ENCODE measurements at places on chromosomes 13 and 19. TPM values are rescaled to one million over a fixed set of nuclear protein-coding genes. Genes with fewer than 3 reads are reported as not detected.

Gene TMPRSS9
- not detected for polyA plus RNA-seq

Gene KCNRG
- polyA plus RNA-seq, result 0.30 TPM

Gene ALDH16A1
- polyA plus RNA-seq, result 38.0 TPM

Gene SCAF1
- polyA plus RNA-seq, result 1.1 TPM

Gene ZNF573
- 13.6 TPM for polyA plus RNA-seq

DNA sequence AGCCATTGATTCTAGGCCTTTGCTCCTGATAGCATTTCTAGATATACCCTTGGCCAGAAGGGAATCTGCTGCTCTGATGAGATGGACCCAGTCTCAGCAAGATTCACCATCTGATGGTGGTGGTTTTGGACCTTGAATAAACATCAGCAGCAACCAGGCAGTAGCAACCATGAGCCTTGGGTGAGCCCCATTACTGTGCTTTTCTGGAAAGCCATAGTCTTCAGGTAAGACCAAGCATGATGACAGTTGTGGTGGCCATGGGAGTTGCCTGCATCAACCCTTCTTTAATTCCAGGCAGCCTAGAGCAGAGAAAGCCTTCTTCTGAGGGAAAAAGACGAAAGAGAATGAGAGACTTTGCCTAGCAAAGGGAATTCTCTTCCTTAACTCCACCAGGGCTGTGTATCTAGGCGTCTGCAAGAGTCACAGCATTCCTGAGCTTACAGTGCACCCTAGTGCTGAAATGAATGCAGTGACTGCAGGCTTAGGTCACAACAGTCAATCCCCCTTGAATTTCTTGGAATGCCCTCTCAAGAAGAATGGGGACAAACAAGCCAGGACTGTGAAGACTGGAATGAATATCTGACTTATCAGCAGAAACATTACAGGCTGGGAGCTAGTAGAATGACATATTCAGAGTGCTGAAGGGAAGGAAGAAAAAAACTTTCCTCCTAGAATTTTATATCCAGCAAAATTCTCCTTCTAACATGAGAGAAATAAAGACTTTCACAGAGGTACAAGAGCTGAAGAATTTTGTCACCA, 942.4 kb upstream of the PCDH20 start:
- H3K36me3 ChIP-seq, result no peaks in the 10 kb centered on the region
- DNase-seq, result no peak
- no peak overlapping the region for H3K4me3 ChIP-seq
- no peaks in the 10 kb centered on the region for H3K27me3 ChIP-seq
- no peaks in the 10 kb centered on the region for H3K4me1 ChIP-seq
- H3K27ac ChIP-seq, result no peak overlapping the region

- no peaks in the 10 kb centered on the region for H3K27me3 ChIP-seq
- peaks cover 4% of the 10 kb centered on the region for H3K36me3 ChIP-seq
- H3K4me3 ChIP-seq, result no peak overlapping the region
- H3K27ac ChIP-seq, result no peak overlapping the region
- H3K4me1 ChIP-seq, result peaks cover 30% of the 10 kb centered on the region
Observed at GRCh38 chr13:60425332-60425731, 28.3 kb downstream of the TDRD3 start.

DNA sequence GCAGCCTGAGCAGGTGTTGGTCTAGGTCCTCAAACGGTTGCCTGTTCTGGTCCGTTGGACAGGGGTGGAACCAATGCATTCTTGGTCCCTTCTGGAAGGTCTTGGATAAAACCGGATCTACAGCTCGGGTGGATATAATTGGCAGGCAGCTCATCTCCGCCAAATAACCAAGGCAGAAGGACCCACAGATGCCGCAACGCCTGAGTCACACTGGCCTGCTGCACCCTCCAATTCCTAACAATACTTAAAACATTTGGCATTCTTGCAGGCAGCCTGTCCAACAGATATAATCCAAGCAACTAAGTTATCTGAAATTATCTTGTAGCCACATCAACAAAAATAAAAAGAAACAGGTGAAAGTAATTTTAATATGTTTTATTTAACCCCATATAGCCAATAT, 59.0 kb upstream of the FGF14 start:
- no peaks in the 10 kb centered on the region for H3K36me3 ChIP-seq
- H3K27me3 ChIP-seq, result peaks cover 16% of the 10 kb centered on the region
- DNase-seq, result no peak
- H3K4me1 ChIP-seq, result peaks cover 8% of the 10 kb centered on the region
- no peak overlapping the region for H3K4me3 ChIP-seq
- no peak overlapping the region for H3K27ac ChIP-seq

- H3K4me1 ChIP-seq, result no peaks in the 10 kb centered on the region
- peaks cover 16% of the 10 kb centered on the region for H3K27me3 ChIP-seq
- no peak for DNase-seq
Observed at GRCh38 chr13:43992211-43992610, 112.5 kb downstream of the LACC1 start.

GRCh38 chr13:68982961-68983619, 1124.5 kb upstream of the ATXN8OS start:
- no peaks in the 10 kb centered on the region for H3K36me3 ChIP-seq
- H3K4me3 ChIP-seq, result no peak overlapping the region
- DNase-seq, result no peak
- no peaks in the 10 kb centered on the region for H3K4me1 ChIP-seq
- no peak overlapping the region for H3K27ac ChIP-seq
- H3K27me3 ChIP-seq, result no peaks in the 10 kb centered on the region

DNA sequence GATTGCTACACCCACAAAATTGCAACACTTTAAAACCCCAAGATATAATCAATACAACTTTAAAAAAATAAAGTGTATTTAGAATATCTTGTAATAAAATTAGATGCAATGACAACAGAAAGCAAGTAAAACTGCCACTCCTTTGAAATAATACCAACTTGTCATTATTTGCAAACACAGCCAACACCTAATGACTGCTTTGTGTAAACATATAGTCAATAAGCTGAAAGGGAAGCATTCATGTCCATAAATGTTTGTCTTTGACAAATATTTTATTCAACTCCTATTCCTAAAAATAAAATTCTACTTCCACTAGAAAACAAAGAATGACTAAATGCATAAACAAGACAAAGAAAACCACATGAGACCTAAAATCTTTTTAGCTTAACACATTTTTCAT, 6.6 kb downstream of the SMAD9 start:
- no peak overlapping the region for H3K4me3 ChIP-seq
- no peak for DNase-seq
- no peak overlapping the region for H3K27ac ChIP-seq
- H3K36me3 ChIP-seq, result no peaks in the 10 kb centered on the region
- no peaks in the 10 kb centered on the region for H3K4me1 ChIP-seq

GRCh38 chr19:35167251-35168119, 12.9 kb downstream of the FXYD5 start:
- H3K27ac ChIP-seq, result peak overlapping the region; percentile 94
- H3K36me3 ChIP-seq, result peaks cover 71% of the 10 kb centered on the region
- DNase-seq, result peak; percentile 27
- H3K27me3 ChIP-seq, result no peaks in the 10 kb centered on the region
- peaks cover 38% of the 10 kb centered on the region for H3K4me1 ChIP-seq
- peak overlapping the region; percentile 41 for H3K4me3 ChIP-seq

DNA sequence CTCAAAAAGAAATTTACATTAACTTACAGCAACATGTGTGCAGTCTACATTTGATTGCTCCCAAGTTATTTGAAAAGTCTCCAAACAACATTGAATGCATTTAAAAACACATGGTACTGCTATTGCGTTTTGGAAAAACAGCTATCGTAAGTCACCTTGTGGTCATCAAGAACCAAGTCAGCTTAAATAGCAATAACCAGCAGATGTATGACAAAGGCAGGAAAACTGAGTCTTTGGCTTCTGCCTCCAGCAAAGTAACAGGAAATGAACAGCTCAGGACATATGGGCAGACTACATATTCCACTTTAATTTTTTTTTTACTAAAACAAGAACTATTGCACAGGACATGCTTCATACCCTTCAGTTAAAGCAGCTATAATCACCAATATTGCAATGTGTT, 580.6 kb upstream of the SPRY2 start:
- DNase-seq, result no peak
- no peak overlapping the region for H3K27ac ChIP-seq
- no peaks in the 10 kb centered on the region for H3K4me1 ChIP-seq
- no peaks in the 10 kb centered on the region for H3K36me3 ChIP-seq
- no peaks in the 10 kb centered on the region for H3K27me3 ChIP-seq

- H3K27ac ChIP-seq, result no peak overlapping the region
- no peaks in the 10 kb centered on the region for H3K27me3 ChIP-seq
- no peaks in the 10 kb centered on the region for H3K36me3 ChIP-seq
- no peak overlapping the region for H3K4me3 ChIP-seq
- no peaks in the 10 kb centered on the region for H3K4me1 ChIP-seq
Observed at GRCh38 chr19:9075064-9075949, 11.6 kb upstream of the OR1M1 start.

GRCh38 chr19:49422407-49423070, 702 bp downstream of the PTH2 start:
- H3K27ac ChIP-seq, result no peak overlapping the region
- peak overlapping the region; percentile 70 for H3K4me3 ChIP-seq
- no peaks in the 10 kb centered on the region for H3K36me3 ChIP-seq
- H3K27me3 ChIP-seq, result peaks cover 100% of the 10 kb centered on the region

- H3K4me3 ChIP-seq, result peak within 1 kb of the TSS; percentile 98
- peak; percentile 97 for DNase-seq
- H3K27ac ChIP-seq, result peak within 1 kb of the TSS; percentile 97
- peaks cover 25% of the 10 kb centered on the region for H3K4me1 ChIP-seq
- H3K27me3 ChIP-seq, result no peaks in the 10 kb centered on the region
Observed at GRCh38 chr19:6767357-6768235, at the start of gene SH2D3A. SH2D3A (minus strand) TSS chr19:6767435; CDS start chr19:6763748, 3,687 bp downstream.

DNA sequence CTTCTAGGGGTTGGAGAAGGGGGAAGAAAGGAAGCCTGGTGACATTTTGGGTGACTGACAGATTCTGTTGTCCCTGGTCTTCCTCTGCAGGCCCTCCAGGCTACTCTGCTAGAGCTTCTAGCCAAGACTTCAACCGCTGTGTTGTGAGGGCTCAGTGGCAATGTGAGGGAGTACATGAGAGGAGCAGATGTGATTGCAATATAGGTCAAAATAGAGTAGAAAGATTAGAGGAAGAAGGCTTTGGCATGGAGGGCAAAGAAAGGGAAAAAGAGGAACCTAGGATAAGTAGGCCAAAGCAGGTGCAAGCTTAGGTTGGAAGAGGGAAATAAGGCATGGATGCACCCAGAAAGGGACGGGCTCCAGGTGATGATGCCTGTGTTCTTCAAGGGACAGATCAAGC, 216.9 kb downstream of the RGCC start:
- H3K4me1 ChIP-seq, result peaks cover 4% of the 10 kb centered on the region
- no peak for DNase-seq
- peaks cover 7% of the 10 kb centered on the region for H3K36me3 ChIP-seq
- H3K27me3 ChIP-seq, result no peaks in the 10 kb centered on the region
- no peak overlapping the region for H3K27ac ChIP-seq

DNA sequence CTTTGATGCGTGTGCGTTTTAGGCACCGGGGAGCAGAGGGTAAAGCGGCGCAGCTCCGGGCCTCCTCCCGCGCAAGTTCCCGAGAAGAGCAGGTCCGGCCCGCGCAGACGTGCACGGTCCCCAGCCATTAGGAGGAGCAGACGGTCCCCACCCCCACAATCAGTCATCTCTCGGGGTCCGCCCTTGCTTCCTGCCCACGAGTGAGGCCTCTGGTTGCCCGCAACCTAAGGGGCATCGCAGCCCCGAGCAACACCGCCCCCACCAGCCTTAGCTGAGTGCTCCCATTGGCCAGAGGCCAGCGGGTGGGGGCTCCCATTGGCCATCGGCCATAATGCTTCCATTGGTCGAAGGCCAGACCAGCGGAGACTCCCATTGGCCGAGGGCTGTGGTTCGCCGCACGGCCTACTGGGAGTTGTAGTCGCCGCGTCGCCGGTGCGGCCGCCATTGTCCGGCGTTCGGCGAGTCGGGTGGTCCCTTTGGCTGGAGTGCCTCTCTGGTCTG, at the start of gene ZNF8:
ZNF8 (plus strand) TSS at position 415 of the 501 bp plus-strand sequence. CDS start 127 bp downstream, outside the sequence.
- DNase-seq, result peak; percentile 95
- peak within 1 kb of the TSS; percentile 96 for H3K27ac ChIP-seq
- peak within 1 kb of the TSS; percentile 98 for H3K4me3 ChIP-seq
- H3K27me3 ChIP-seq, result no peaks in the 10 kb centered on the region

GRCh38 chr19:46809534-46810272, 21.3 kb upstream of the SLC1A5 start:
- no peak for DNase-seq
- H3K4me1 ChIP-seq, result no peaks in the 10 kb centered on the region
- H3K27ac ChIP-seq, result no peak overlapping the region
- H3K27me3 ChIP-seq, result no peaks in the 10 kb centered on the region
- peaks cover 2% of the 10 kb centered on the region for H3K36me3 ChIP-seq

GRCh38 chr19:7930765-7931164, 4.8 kb upstream of the CTXN1 start:
- H3K4me3 ChIP-seq, result no peak overlapping the region
- no peaks in the 10 kb centered on the region for H3K36me3 ChIP-seq
- H3K27me3 ChIP-seq, result no peaks in the 10 kb centered on the region
- no peak overlapping the region for H3K27ac ChIP-seq
- peaks cover 9% of the 10 kb centered on the region for H3K4me1 ChIP-seq

DNA sequence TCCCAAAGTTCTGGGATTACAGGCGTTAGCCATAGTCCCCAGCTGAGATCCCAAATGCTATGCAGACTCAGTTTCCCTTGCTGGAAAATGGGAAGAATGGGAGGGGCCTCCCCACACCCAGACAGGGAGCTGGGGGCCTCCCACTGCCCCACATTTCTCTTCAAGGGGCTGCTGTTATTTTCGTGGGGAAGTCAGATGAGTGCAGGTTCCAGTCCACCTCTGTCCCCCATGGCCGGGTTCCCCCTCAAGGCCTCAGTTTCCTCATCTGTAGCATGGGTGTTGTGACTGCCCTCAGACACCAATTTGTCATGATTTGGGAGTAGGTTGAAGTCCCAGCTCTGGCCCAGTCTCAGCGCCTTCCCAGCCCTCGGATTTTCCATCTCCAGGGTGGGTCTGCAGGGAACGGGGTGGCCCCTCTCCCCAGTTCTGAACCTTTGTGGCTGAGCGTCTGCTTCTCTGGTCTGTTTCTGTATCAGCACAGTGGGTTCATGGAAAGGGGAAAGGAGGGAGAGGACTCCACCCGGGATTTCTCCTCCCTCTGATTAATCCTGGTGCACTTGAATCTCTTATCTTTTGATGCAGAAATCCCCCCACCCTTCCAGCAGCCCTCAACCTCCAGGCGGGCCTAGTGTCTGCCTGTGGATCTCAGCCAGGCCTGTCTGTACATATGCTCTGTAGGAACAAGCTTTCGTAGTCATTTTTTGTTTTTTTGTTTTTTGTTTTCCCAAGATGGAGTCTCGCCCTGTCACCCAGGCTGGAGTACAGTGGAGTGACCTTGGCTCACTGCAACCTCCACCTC, 12.2 kb downstream of the NFIC start:
- peaks cover 14% of the 10 kb centered on the region for H3K4me1 ChIP-seq
- no peaks in the 10 kb centered on the region for H3K36me3 ChIP-seq
- no peaks in the 10 kb centered on the region for H3K27me3 ChIP-seq

DNA sequence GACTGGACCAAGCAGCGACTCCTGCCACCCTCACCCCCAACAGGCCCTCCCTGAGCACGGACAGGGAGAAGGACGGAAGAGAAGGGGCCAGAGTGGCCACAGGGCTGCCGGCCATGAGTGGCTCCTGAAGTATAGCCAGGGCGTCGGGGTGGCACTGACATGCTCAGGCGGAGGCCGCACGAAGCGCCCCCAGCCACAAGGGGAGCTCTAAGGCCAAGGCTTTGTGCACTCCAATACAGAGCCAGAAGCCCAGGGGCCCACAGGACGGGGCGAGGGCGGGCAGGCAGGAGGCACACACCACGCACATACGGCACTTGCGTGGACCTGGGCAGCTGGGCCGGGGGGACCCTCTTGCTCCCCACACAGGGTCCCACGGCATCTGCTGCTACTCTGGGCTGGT, 52.0 kb downstream of the KLF2 start:
- DNase-seq, result no peak
- H3K4me3 ChIP-seq, result peak overlapping the region; percentile 84
- peak overlapping the region; percentile 88 for H3K27ac ChIP-seq

- no peaks in the 10 kb centered on the region for H3K27me3 ChIP-seq
- no peaks in the 10 kb centered on the region for H3K4me1 ChIP-seq
- no peak for DNase-seq
- H3K36me3 ChIP-seq, result peaks cover 39% of the 10 kb centered on the region
- H3K4me3 ChIP-seq, result no peak overlapping the region
Observed at GRCh38 chr13:47904891-47905290, 96.2 kb downstream of the SUCLA2 start.
